Right atrium auricular region (tissue), 2 donors: ENCODE measurements at places on chromosomes 11 and 22. TPM values are rescaled to one million over a fixed set of nuclear protein-coding genes. Genes with fewer than 3 reads are reported as not detected.

DNA sequence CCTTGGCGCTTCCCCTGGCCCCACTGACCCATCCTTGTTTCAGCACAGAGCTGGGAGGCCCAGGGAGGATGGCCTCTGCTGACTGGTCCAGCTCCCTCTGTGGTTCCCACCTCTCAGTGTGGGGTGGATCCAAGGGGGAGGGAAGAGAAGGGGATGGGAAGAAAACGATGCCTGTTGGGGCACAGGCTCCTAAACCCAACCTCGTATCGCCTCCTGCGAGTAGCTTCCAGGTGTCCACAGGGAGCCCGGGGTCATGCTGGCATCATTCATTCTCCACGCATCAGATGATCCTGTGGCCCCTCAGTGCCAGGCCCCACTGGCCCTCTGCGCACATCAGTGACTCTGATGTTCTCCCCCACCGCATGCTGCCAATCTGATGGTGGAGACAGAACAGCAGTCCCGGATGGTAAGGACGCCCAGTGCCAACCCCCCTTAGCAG is 5.1 kb downstream of the MYEOV start:
- H3K4me1 ChIP-seq, result peaks cover 63% of the 10 kb centered on the region
- no peaks in the 10 kb centered on the region for H3K27me3 ChIP-seq
- peak overlapping the region; percentile 72 for H3K27ac ChIP-seq

- H3K27me3 ChIP-seq, result no peaks in the 10 kb centered on the region
- no peak for DNase-seq
- no peak overlapping the region for H3K27ac ChIP-seq
- H3K36me3 ChIP-seq, result no peaks in the 10 kb centered on the region
- H3K4me3 ChIP-seq, result no peak overlapping the region
Observed at GRCh38 chr11:75867778-75868374, 52.9 kb downstream of the UVRAG start.

DNA sequence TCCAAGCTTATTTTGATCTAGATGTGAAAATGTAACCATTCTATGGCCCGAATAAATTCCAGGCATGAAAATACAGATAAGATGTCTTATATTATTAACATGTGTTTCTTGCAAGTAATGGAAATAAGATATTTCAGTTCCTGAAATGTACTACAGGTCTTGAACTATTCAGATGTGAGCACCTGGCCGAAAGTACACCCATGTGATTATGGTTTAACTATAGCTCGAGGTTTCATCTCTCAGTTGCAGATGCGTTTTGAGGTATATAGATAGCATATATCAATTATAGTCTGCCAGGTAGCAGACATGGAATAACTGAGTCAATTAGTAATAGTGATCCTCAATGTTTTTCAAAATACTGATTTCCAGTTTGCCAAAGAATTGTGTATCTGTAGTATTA is 68.3 kb downstream of the DDIAS start:
- H3K27me3 ChIP-seq, result no peaks in the 10 kb centered on the region
- no peak overlapping the region for H3K27ac ChIP-seq
- H3K4me3 ChIP-seq, result no peak overlapping the region
- H3K36me3 ChIP-seq, result no peaks in the 10 kb centered on the region
- no peaks in the 10 kb centered on the region for H3K4me1 ChIP-seq

DNA sequence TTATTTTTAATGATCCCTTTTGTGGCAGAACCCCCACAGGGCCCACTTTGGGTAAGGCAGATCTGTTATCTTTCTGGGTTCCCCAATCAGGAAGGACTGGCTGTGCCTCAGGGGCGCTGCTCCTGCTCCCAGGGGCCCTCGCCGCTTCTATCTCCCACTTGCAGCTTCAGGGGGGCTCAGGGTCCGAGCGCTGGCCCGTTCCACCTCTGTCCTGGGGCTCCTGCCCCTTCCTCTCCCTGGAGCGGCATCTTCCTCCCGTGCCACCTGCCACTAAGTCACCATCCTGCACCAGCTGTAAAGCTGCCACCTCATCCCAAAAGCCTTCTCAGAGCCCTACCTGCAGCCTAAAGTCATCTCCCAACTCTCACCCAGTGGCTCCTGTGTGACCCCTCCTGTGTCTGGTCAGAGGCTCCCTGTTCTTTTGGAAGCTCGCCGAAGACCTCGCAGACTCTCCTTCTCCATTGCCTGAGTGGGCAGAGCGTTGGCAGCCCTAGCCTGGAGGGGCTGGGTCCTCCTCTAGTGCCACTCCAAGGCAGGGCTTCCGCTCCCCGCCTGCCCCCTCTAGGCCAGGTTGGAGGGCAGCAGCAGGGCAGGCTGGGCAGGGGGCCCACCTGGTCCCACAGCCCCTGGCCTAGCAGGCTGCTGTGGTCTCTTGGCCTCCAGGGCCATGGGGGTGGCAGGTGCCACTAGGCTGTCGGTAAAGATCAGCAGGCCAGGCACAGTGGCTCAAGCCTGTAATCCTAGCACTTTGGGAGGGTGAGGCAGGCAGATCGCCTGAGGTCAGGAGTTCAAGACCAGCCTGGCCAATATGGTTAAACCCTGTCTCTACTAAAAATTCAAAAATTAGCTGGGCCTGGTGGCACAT is 106.7 kb downstream of the MORC2 start:
- H3K27ac ChIP-seq, result no peak overlapping the region
- H3K4me3 ChIP-seq, result no peak overlapping the region
- H3K4me1 ChIP-seq, result no peaks in the 10 kb centered on the region
- DNase-seq, result no peak
- no peaks in the 10 kb centered on the region for H3K27me3 ChIP-seq

Gene POLR2F
- total RNA-seq, result 62.1 TPM

Gene KRTAP5-8
- total RNA-seq, result not detected

GRCh38 chr11:56271092-56271491 is 2.9 kb upstream of the OR5T1 start:
- no peak overlapping the region for H3K27ac ChIP-seq
- no peak overlapping the region for H3K4me3 ChIP-seq
- H3K27me3 ChIP-seq, result no peaks in the 10 kb centered on the region
- H3K4me1 ChIP-seq, result no peaks in the 10 kb centered on the region
- DNase-seq, result no peak

Gene FGF19
- total RNA-seq, result not detected

Gene TMEM45B
- total RNA-seq, result not detected

DNA sequence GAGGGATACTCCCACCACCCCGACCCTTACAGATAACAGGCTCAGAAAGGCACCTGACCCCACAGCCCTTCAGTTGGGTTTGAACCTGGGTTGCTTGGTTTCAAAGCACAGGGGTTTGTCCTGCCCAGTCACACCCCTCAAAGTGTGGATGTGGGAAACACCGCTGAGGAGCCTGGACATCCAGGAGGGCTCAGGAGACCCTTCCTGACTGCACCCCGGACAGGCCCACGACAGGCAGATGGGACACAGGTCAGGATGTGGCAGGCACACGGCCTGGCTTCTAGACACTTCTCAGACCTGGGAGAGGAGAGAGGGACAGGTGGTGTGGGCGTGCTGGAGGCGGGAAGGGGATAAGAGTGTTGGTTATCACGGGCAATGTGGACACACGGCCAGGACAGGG is 932.3 kb downstream of the BRD1 start:
- peak; percentile 7 for DNase-seq
- no peak overlapping the region for H3K4me3 ChIP-seq
- no peaks in the 10 kb centered on the region for H3K27me3 ChIP-seq
- no peaks in the 10 kb centered on the region for H3K36me3 ChIP-seq
- no peaks in the 10 kb centered on the region for H3K4me1 ChIP-seq
- H3K27ac ChIP-seq, result no peak overlapping the region

Gene NNMT
- total RNA-seq, result 240 TPM

- peaks cover 4% of the 10 kb centered on the region for H3K4me1 ChIP-seq
- no peak overlapping the region for H3K4me3 ChIP-seq
- no peak for DNase-seq
- H3K36me3 ChIP-seq, result no peaks in the 10 kb centered on the region
Observed at GRCh38 chr11:122179961-122180834, 64.2 kb upstream of the BLID start.

Gene OR51I1
- not detected for total RNA-seq

Gene MYOD1
- total RNA-seq, result not detected

- H3K27ac ChIP-seq, result peak within 1 kb of the TSS; percentile 87
- H3K4me1 ChIP-seq, result peaks cover 24% of the 10 kb centered on the region
- H3K27me3 ChIP-seq, result no peaks in the 10 kb centered on the region
- H3K36me3 ChIP-seq, result no peaks in the 10 kb centered on the region
- DNase-seq, result no peak
- H3K4me3 ChIP-seq, result peak within 1 kb of the TSS; percentile 67
Observed at GRCh38 chr11:85627332-85627997, at the start of gene DLG2. DLG2 (minus strand) TSS chr11:85627344.

GRCh38 chr22:40654522-40655167 is 18.1 kb upstream of the MRTFA start:
- DNase-seq, result peak; percentile 69
- no peaks in the 10 kb centered on the region for H3K36me3 ChIP-seq
- peaks cover 40% of the 10 kb centered on the region for H3K4me1 ChIP-seq
- H3K27me3 ChIP-seq, result no peaks in the 10 kb centered on the region
- peak overlapping the region; percentile 97 for H3K27ac ChIP-seq

DNA sequence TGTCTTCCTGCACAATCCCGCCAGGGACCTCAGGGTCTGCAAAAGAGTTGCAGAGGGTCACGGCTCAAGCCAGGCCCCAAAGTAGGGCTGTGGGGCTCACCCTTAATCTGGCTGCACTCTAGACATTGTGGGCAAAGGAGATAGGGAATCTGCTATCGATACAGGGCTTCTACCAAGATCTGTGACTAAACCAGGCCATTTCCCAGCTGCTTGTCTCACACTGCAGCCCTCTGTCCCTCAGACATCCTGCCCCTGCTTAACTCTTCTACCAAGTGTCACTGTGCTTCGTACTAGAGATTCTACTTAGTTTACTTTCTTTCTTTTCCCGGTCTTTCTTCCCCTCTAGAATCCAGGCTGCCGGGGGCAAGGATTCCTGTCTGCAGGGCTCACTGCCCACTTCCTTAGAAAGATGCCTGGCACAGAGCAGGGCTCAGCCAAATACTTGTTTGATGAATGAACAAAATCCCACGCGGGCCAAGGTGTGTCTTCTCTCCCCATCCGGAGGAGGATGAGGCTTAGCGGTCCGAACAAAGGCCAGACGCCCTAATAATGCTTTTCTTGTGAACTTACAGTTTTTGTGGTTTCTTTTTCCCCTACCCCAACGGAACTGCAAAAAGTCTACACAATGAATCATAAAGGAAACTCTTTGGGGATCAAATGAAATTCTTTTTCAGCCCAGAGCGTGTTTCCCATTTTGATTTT is 61.3 kb upstream of the ANO1 start:
- DNase-seq, result no peak
- no peak overlapping the region for H3K27ac ChIP-seq
- no peaks in the 10 kb centered on the region for H3K4me1 ChIP-seq
- no peaks in the 10 kb centered on the region for H3K27me3 ChIP-seq
- H3K36me3 ChIP-seq, result no peaks in the 10 kb centered on the region
- no peak overlapping the region for H3K4me3 ChIP-seq

Gene FOLH1
- not detected for total RNA-seq

GRCh38 chr11:46374815-46375214 is 6.7 kb upstream of the MDK start:
- H3K4me1 ChIP-seq, result no peaks in the 10 kb centered on the region
- no peak overlapping the region for H3K27ac ChIP-seq
- H3K27me3 ChIP-seq, result no peaks in the 10 kb centered on the region
- no peak overlapping the region for H3K4me3 ChIP-seq
- peaks cover 84% of the 10 kb centered on the region for H3K36me3 ChIP-seq

Gene INS
- not detected for total RNA-seq

DNA sequence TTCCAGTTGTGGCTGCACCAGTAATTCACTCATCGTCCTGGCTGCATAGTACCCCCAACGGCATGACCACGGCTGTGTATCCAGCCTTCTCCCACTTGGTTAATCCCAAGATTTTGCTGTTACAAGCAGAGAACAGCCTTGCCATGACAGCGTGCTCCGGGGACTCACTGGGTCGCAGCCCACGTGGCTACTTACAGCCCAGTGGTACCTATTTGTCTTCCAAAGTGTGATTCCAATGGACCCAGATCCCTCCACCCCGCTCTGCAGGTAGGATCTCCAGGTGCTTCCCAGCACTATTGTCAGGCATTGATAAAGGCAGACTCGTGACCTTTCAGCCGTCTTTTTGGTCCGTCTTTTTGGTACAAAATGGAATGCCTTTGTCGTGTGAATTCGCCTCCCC is 119.0 kb upstream of the FGF3 start:
- no peak overlapping the region for H3K4me3 ChIP-seq
- no peak for DNase-seq
- no peaks in the 10 kb centered on the region for H3K4me1 ChIP-seq

- H3K4me1 ChIP-seq, result peaks cover 91% of the 10 kb centered on the region
- H3K27me3 ChIP-seq, result no peaks in the 10 kb centered on the region
- H3K4me3 ChIP-seq, result no peak overlapping the region
- peak overlapping the region; percentile 74 for H3K27ac ChIP-seq
- H3K36me3 ChIP-seq, result no peaks in the 10 kb centered on the region
- DNase-seq, result no peak
Observed at GRCh38 chr22:42938976-42939375, 76.0 kb downstream of the PACSIN2 start.

DNA sequence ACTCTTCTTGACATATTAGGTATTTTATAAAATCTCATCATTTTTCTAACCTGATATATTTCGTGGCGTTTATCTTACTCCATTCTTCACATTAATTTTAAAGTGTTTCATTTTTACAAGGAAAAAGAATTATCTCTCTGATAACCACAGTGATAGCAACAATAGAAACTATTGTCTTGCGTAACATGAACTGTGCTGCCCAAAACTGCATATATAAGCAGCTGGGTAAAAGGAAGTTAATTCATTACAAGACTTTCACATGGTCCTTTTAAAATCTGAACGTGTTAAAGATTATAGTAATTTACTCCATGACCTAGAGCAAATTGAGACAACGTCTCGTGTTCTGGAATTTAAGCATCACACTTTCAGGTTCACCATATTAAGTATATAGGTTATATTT is 210.4 kb upstream of the GRIA4 start:
- no peak overlapping the region for H3K27ac ChIP-seq
- H3K36me3 ChIP-seq, result no peaks in the 10 kb centered on the region
- no peak for DNase-seq
- H3K4me3 ChIP-seq, result no peak overlapping the region

DNA sequence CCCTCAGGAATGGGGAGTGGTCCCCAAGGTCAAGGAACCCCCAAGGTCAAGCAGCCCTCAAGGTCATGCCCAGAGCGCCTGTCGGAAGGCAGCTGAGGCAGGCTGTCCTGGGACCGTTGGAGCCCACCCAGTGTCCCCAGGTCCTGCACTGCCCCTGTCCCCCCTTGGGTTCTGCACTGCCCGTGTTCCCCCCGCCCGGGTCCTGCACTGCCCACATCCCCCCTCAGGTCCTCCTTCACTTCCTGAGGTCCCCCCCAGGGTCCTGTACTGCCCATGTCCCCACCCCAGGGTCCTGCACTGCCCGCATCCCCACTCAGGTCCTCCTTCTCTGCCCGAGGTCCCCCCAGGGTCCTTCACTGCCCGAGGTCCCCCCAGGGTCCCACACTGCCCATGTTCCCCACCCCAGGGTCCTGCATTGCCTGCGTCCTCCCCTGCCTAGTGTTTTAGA is 1073.0 kb downstream of the BRD1 start:
- peak; percentile 2 for DNase-seq
- H3K27me3 ChIP-seq, result no peaks in the 10 kb centered on the region
- H3K36me3 ChIP-seq, result no peaks in the 10 kb centered on the region
- no peak overlapping the region for H3K4me3 ChIP-seq
- no peaks in the 10 kb centered on the region for H3K4me1 ChIP-seq

- DNase-seq, result no peak
- H3K4me3 ChIP-seq, result no peak overlapping the region
- no peaks in the 10 kb centered on the region for H3K36me3 ChIP-seq
- no peaks in the 10 kb centered on the region for H3K4me1 ChIP-seq
- H3K27me3 ChIP-seq, result no peaks in the 10 kb centered on the region
Observed at GRCh38 chr11:64631675-64632074, 40.7 kb downstream of the SLC22A12 start.

GRCh38 chr11:37449146-37449545 is 851.1 kb upstream of the RAG2 start:
- no peaks in the 10 kb centered on the region for H3K27me3 ChIP-seq
- DNase-seq, result no peak
- H3K36me3 ChIP-seq, result no peaks in the 10 kb centered on the region
- no peak overlapping the region for H3K27ac ChIP-seq
- H3K4me3 ChIP-seq, result no peak overlapping the region
